ENCODE measurements at places on chromosomes 1 and 21.

DNA sequence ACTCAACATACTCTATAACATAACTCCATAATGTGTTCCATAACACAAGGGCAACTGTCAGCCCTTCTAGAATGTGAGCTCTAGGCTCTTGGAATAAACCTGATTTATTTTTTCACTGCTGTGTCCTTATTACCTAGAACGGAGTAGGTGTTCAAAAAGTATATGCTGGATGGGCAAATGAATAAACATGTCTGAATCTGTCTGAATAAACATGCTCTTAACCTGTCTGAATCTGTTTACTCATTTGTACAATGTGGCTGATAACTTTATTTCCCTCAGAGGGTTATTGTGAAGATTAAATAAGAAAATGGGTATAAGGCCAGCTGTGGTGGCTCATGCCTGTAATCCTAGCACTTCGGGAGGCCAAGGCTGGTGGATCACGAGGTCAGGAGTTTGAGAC, 42.3 kb downstream of the AZIN2 start:
- no peak for DNase-seq

DNA sequence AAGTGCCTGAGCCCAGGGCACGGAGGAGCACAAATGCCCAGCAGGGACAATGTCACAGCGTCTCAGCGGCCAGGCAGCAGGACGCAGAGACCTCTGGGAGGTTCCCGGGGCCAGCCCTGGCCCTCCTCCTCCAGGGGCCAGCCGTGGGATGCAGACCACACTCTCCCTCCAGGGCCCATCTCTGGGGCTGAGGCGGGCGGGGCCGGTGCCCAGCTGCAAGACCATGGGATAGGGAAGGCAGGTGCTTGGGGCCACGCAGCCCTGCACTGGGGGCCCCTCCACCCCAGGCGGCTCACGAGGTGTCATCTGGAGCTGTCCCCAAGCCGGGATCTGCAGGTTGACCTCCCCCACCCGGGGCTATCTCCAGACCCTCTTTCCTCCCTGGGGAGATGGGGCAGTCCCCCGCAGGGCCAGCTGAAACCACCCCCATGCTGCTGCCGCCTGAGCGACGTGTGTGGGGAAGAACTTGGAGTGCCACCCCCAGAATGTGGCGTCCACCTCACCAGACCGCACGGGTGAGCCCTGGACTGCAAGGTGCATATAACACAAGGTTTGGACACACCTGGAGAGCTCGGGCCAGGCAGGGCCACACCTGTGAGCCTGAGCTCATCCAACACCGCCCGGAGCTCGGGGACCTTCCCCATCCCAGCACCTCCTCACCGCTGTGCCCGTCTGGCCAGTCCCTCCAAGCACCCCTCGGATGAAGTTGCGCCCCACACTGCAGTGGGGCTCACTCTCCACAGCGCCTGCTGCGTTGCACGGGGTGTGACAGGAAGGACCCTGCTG, 4.1 kb upstream of the TTLL10 start:
- no peak for DNase-seq

GRCh38 chr1:121443001-121443540, 258.3 kb downstream of the SRGAP2C start:
- DNase-seq = no peak

GRCh38 chr1:187203257-187203656, 374.5 kb downstream of the PLA2G4A start:
- DNase-seq = no peak

DNA sequence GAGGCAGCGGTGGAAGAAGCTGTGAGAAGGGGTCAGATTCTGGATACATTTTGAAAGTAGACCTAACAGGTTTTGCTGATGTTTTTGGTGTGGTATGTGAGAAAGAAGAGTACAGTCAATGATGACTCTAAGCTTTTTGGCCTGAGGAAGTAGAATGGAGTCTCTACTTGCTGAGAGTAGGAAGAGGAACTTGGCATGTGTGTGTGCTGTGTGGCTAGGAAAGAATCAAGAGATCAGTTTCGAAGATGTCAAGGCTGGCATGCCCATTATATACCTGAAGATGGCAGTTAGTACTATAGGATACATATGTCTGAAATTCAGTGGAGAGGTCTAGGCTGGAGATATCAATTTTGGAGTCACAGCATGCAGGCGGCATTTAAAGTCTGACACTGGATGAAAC, 64.4 kb downstream of the MAB21L3 start:
- DNase-seq = no peak

DNA sequence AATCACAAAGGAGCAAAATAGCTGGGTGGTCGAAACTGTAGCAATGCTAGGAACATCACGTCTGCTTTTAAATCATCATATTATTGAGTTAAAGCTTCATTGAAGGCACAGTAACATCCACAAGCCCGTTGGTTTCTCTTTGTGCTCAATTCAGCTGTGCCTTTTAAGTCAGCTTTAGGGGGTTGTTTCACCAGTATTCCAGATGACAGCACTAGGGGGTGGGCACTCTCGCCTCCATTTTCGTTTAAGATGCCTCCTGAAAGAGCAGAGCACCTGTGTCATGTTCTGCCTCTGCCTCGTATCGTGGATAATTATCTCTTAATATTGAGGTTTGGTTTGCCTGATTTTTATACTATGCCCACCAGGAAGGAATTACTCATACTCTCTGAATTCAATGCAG, 139.8 kb upstream of the PTBP2 start:
- no peak for DNase-seq

GRCh38 chr1:181151378-181152326, 63.2 kb downstream of the IER5 start:
- DNase-seq = no peak

- DNase-seq = no peak
These were observed 8.2 kb downstream of the DMRTB1 start for GRCh38 chr1:53467391-53467790.

All from NCI-H1930 (cell line).